ENCODE measurements at places on chromosomes 2 and 18.

- DNase-seq = no peak
Observed at GRCh38 chr2:207227062-207227748, 61.5 kb upstream of the KLF7 start.

DNA sequence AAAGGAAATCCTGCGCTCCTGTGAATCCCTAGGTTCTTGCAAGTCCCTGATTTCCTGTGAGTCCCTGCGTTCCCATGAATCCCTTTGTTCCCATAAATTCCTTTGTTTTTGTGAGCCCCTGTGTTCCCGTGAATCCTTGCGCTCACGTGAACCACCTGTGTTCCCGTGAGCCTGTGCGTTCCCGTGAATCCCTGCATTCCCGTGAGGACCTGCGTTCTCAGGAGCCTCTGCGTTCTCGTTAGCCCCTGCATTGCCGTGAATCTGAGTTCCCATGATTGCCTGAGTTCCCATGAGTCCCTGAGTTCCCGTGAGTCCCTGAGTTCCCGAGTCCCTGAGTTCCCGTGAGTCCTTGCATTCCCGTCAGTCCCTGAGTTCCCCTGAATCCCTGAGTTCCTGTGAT lies 71.5 kb downstream of the SNTG2 start:
- no peak for DNase-seq

DNA sequence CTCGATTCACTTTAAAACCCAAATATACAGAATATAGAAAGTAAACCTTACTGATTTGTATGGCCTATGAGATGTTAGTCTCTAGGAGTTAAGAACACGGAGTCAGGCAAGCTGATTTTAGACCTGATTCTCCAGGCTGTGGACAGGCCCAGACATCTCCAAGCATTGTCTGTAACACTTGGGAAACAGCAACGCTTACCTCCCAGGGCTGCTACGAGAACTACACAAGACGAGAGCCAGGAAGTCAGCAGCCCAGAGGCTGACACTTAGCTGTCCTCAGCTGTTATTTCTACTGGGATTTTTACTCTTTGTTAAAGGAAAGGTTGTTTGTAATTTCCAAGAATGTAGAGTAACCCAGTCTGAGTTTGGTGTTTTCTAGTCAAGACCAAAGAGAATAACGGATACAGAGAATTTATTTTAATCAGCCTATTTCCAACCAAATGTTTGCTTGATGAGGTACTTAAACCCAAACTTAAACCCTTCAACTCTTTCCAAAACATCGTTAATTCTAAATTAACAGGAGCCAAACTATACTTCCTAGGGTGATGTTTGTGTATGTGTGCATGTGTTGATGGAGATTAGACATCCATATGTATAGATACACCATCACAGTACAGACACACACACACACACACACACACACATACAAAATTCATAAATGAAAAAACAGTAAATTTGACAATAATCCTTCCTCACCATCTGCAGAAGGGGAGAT lies 123.4 kb downstream of the LAMA1 start:
- DNase-seq = no peak

DNA sequence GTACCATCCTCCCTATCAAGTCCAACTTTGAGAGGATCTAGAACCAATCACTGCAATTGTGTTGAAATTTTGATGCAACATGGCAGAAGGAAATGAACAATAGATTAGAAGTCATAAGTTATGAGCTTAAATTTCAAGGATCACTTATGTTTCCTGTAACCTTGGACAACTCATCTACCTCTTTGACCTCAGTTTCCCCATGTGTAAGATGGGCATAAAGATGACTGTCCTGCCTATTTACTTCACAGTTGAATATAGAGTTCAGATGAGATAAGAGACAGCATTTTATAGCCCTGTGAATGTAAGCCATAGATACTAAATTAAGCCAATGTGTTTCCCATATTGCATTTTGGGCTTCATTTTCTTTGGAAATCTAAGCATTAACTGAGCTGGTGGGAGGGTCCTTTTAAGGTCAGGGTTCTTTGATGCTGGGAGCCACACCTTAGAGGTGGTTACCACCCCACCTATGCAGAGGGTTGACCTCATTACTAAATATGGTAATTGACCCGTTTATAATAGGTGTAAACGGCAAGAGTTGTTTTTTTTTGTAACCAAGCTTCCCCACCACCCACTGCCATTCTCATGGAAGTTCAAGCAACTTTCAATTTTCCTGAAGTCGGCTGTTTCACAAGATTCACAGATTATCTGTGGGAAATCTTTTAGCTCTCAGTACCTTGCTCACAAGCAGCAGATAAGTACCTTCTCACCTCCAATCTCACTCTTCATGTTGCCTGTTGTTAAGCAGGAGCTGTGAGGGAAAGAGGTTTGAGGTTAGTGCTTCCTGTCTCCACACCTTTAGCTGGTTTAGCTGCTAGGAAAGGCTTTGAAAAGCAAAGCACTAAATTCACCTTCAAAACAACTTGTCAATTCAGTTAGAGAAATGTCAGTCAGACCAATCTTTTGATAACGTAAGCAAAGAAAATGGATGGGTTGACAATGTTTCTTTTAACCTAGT lies 13.3 kb downstream of the CD28 start:
- no peak for DNase-seq

DNA sequence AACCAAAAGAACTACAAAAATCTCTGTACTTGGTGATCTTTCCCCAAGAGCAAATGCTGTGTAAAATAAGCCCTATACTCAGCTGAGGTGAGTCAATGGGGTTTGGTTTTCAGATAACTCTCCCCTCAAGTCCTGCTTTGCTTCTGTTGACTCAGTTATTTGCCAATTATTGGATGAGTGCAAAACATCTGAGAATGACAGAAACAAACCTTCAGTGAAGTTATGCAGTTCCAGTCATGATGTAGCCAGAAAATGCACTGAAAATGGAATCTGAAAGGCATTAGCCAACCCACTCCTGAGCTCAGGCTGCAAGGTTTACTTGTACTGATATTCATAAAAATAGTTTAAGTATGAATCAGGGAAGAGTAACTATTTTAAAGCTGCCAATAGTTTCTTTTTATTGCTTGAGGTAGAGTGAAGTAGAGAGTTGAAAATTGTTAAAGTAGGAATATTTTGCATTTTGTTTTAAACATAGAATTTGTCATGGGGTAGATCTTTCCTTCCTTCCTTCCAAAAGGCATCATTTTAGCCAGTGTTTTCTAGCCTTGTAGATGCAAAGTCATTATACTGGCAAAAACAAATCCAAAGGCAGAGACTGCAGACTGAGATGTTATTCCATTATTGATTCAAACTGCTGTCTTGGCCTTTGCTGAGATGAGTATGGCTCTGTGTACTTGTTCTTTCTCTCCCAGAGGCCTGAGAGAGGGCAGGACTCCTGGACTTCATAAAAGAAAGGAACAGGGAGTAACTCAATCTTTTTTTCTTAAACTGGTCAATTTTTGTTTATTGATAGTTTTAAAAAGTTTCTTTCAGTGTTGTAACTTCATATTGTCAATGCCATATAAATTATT lies 215.3 kb downstream of the RND3 start:
- no peak for DNase-seq

DNA sequence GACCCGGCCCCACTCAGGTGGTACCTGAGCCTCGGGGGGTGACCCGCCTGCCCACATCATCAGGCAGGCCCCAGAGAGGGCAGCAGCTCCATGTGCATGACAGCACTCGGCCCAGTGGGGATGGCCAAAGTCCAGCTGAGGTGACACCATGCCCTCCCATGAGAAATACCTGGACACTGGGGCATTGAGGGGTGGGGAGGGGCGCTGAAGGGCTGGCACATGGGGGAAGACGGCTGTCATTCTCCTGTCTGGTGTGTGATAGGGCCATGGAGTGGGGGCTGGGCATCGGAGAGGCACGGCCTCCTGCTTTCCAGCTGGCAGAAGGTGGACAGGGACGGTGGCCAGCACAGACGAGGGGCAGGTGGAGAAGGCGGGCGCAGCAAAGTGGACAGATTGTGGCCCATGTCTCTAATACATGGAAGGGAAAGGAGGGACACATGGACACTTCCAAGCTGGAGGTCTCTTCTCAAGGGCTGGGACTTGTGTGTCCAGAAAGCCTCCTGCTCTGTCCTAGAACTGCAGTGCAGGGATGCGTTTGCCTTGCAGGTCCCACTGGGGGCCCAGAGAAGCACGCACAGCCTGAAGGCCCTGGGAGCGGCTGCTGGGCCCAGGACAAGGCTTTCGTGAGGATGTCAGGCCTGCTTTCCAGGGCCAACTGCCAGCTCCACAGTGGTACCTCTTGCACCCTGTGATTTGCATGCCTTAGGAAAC lies 302.2 kb downstream of the NDUFA10 start:
- no peak for DNase-seq

GRCh38 chr2:832635-833034 lies 118.0 kb upstream of the SNTG2 start:
- no peak for DNase-seq

GRCh38 chr2:127857265-127857808 lies 618 bp downstream of the POLR2D start:
- no peak for DNase-seq

DNA sequence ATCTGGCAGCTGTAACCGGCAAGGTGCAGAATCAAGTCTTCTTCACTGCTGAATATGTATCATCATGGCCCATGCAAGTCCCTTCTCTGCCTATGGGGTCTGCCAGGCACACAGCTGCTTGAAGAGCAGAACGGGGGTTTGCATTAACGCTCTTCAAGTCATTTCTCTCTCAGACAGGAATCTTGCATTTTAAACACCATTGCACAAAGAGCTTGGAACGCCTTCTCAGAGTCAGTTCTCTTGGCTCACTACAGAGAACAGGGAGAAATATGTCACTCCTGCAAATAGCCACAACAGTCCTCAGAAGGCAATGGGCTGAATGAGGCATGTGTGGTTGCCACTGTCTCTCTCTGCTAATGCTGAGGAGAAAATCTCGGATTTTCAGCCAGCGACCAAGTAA lies 2173.5 kb upstream of the PIK3C3 start:
- DNase-seq = no peak

DNA sequence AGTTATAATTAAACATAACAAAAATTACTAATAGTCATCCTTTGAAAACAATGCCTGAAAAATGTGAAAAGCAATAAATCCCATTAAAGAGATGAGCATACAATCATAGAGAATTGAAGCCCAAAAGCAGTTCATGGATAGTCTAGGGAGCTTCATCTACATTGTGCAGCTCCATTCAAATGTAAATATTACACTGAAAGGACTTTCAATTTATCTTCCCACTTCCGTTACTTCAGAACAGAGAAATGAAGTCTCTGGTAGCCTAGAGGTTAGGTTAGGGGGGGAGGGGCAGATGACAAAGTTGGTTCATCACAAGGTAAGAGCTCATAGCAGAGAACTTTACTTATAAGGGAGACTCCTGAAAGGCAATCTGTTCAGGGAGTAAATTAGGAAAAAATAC lies 126.6 kb upstream of the RGPD4 start:
- no peak for DNase-seq

DNA sequence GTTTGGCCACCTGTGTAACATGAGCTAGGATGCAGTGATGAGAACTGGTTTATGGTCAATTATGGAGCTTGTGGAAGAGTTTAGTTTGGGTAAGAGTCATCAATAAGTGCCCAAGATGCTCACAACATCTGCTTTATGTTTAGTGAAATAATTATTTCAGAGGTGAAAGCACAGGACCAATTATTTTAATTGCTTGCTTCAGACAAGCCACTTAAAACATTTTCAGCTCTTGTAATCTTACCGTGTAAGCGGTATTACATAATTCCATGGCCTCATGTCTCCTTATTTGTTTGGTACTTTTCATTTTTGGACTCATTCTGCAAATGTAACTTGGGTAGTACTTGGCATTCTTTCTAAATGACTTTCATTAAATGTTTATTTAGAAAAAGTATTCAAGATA lies 5.4 kb downstream of the B3GNT2 start:
- DNase-seq = no peak

GRCh38 chr18:67639872-67640271 lies 123.4 kb upstream of the DSEL start:
- no peak for DNase-seq

DNA sequence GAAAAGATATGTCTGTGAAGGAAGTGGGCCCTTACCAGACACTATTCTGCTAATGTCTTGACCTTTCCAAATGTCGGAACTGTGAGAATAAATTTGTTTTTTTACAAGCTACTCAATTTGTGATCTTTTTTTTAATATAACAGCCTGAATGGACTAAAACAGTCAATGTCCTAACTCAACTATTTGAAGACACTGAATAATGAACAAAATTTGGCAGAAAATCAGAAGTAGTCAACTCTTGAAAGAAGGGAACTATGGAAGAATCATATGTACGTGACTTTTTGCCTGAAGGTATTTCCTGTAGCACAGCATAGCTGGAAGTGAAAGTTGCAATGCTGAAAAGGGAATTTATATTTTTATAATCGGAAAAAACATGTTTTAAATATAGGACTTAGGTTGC lies 351.8 kb upstream of the TFPI start:
- DNase-seq = no peak

GRCh38 chr18:50203801-50204604 lies 9.1 kb upstream of the MYO5B start:
- no peak for DNase-seq

- no peak for DNase-seq
Observed at GRCh38 chr2:175468431-175469098, 287.1 kb upstream of the ATP5MC3 start.

DNA sequence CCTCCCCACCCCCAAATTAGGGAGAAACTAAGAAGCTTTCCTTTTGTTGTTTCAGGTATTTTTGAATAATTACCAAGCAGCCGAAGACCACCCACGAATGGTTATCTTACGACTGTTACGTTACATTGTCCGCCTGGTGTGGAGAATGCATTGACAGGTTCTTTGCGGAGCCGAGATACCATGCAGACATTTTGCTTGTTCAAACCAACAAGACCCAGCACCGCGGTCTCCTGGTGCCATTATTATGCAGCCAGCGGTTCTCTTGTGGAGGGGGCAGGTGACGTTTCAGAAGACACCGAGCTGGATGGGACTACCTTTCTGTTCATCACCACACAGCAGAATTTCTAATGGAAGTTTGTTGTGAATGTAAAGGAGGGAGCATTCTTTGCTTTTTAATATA lies 43.4 kb downstream of the BCL2L11 start:
- DNase-seq = no peak

DNA sequence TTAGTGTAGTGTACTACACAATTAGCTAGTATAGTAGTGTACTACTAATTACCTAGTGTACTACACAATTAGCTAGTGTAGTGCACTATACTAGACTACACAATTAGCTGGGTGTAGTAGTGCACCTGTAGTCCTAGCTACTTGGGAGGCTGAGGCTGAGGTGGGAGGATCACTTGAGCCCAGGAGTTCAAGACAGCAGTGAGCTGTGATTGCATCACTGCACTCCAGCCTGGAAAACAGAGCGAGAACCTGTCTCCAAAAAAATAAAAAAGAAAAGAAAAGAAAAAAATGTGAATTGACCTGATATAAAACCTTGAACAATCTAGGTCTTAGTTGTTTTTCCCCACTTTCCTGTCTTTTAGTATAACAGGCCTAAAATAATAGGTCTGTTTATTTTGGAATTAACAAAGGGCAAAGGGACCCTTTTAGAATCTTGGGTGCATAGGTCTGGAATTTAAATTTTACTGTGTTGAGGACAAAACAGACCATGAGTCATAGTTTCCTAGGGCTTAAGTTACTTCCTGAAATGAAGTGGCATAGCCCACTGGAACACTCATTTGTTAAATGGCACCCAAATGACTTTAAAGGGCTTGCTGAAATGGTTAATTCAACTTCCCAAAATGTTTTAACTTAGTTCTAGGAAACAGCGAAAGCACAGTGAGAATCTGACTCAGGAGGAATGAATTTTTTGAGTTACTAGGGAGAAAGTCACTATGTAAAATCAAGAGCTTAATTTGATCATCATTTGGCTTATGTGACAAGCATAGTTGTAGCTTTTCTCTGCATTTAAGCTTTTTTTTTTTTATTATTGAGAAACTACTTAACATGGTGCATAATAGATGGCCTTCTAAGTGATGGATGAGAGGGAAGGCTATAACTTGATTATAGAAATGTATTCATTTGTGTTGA lies 50.7 kb upstream of the ARL5A start:
- no peak for DNase-seq
